NCI-H1694 treated with DMSO at 0.1 percent for 48 hours (cell line): ENCODE measurements at places on chromosomes 5 and 9.

GRCh38 chr5:109830955-109831502 is 141.3 kb downstream of the MAN2A1 start:
- no peak for DNase-seq

- DNase-seq: no peak
These were observed 24.1 kb upstream of the DMAC1 start for GRCh38 chr9:7823651-7824050.

- DNase-seq: no peak
These were observed 235.9 kb downstream of the DMRTA1 start for GRCh38 chr9:22682536-22682935.

GRCh38 chr9:119689879-119690278 is 320.6 kb upstream of the BRINP1 start:
- DNase-seq: no peak

DNA sequence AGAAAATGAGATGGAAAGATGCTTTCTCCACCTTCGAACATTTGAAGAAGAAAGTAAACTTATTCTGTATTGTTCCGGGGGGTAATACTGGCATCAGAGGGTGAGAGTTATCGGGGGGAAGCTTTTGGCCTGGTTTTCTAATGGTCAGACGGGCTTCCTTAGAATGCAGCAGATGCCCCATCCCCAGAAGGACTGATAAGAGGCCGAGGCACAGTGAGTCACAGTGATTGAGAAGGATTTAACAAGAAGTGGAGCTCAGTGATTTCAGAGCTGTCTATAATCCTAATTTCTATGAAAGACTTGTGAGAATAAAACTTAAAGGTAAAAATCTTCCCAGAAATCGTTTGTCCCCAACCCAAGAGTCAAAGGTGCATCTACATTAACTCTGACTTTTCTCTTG is 123.9 kb downstream of the DOCK8 start:
- no peak for DNase-seq

GRCh38 chr9:134179595-134179917 is 15.2 kb upstream of the RNU6ATAC start:
- DNase-seq: no peak

DNA sequence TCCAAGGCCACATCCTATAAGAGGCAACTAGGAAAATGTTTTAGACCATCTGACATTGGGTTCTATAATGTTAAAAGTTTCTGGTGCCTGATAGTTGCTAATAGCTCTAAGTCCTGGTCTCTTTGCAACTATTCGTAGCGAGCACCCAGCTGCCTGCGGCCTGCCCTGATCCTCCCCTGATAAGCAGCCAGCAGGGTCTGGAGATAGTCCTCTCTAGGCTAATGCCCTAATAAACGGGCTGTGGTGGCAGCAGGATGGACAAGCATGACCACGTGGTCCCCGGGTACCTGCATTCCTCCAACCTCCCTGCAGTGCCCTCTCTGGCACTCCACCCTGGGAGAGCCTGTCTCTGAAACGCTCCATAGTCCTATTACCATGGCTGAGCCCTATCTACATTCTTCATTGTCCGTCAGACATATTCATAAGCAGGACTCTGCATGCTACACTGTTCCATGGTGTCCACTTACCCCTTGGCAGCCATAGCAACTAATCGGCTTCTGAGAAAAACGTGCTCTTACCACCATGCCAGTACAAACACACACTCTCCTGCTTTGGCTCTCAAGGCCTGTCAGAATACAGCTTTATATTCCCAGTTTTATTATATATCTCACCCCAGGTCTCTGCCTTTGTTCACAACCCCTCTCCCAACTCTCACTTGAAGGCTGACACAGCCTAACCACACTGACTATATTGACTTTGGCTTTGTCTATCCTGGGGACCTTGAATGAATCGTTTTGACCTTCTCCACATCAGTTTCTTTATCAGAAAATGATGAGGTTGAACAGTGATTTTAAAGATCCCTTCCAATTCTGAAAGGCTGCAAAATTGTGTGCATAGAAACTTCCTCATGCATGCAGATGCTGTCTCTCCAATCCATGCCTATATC is 49.9 kb upstream of the DAPK1 start:
- DNase-seq: no peak

DNA sequence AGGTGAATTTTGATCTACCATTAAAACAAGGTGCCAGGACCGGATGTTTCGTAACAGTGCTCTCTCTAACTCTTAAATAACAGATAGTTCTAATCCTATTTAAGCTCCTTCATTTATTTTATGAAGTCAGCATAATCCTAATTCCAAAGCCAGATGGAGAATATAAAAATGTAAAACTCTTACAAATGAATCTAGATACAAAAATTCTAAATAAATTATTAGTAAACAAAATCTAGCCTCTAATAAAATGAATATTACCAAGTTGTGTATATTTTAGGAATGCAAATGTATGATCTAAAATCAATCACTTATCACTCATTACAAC is 32.4 kb upstream of the IL33 start:
- DNase-seq: no peak

- no peak for DNase-seq
These were observed 68.6 kb upstream of the STARD4 start for GRCh38 chr5:111580956-111581355.
